Astrocyte (in vitro differentiated cells and primary cell): ENCODE measurements at places on chromosomes 1 and 21.
A peak's percentile ranks its signal among the peaks of the same experiment; 100 is the strongest.

GRCh38 chr1:59688976-59689375 is 125.8 kb upstream of the HOOK1 start:
- DNase-seq = no peak

DNA sequence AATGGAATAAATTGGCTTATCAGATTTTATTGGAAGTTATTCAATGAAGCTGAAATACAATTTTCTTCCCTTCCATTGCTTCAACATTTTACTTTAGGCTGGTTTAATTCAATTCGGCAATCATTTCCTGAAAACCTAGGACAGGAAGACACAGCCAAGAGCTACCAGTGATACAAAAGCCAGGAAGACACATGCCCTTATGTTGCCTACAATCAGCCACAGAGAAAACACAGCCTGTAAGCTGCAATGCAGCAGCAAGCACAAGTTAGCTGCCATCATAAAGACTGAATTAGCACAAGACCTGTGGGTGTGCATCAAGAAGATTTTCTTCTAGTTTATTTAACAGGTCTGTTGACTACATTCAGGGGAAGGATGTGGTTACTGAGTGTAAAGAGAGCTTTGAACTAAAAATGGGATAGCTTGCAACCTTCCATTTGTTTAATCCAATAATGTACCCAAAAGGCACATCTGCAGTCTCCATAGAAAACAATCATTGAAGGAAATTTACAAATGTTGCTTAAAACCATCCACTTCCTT is 193.8 kb downstream of the KCNH1 start:
- DNase-seq = no peak

- peak; percentile 72 for DNase-seq
Observed at GRCh38 chr1:230153641-230154296, 86.7 kb downstream of the GALNT2 start.

- DNase-seq = peak; percentile 21
Observed at GRCh38 chr1:24119859-24120756, 8.2 kb upstream of the MYOM3 start.

- no peak for DNase-seq
Observed at GRCh38 chr1:213457186-213457585, 406.1 kb downstream of the RPS6KC1 start.

DNA sequence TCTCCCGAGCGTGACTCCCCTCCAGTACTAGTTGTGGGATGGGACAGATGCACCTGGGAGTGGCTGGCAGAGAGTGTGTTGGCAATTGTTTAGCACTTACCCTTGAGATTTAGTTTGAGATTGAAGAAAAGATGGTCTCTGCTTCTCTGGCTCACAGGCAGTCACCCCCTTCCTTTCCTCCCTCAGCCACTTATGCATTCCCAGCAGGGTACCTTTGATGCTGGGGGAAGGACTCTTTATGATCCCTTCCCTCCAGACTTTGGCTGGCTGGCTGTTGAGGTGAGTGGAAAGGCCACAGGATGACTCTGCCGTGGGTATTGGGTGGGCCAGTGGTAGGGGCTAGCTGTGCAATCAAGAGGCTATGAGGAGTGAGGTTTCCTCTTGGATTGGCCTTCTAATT is 236.8 kb downstream of the CAMTA1 start:
- DNase-seq = no peak

- DNase-seq = no peak
Observed at GRCh38 chr1:214455479-214455878, 95.9 kb downstream of the PTPN14 start.

DNA sequence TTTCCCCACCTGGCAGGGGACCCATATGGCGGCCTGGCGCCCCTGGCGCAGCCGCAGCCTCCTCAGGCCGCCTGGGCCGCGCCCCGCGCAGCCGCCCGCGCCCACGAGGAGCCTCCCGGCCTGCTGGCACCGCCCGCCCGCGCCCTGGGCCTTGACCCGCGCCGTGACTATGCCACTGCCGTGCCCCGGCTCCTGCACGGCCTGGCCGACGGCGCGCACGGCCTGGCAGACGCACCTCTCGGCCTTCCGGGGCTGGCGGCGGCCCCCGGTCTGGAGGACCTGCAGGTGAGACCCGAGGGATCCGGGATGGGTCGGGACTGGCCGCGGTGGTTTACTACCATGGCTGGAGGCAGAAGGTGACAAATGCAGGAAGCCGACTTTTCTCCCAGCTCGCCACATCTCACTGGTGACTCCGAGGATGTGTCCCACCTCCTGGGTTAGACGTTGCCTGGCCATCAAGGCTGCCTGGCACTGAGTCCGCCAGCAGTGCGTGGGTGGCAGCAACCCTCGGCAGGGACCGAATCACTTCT is 1.1 kb downstream of the TFAP2E start:
- no peak for DNase-seq

- no peak for DNase-seq
Observed at GRCh38 chr1:115242543-115242942, 95.5 kb downstream of the NGF start.

DNA sequence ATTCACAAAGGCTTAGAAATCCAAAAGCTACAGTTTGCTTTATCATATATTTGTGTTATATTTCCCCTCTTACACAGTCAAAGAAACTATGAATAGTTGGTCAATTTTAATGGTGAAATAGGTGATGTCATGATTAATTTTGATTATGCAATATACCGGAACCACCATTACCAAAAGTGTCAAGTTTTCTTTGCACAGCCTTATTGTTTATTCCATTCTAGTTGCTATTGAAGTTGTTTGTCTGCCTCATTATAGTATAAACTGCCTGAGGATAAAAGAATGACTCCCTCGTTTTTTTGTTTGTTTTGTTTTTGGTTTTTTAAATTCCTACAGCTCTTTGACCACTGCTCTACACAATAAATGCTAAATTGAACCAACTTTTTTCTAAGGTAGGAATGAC is 690.6 kb upstream of the ZP4 start:
- no peak for DNase-seq

GRCh38 chr1:104156738-104157137 is 407.0 kb downstream of the AMY1C start:
- DNase-seq = no peak

DNA sequence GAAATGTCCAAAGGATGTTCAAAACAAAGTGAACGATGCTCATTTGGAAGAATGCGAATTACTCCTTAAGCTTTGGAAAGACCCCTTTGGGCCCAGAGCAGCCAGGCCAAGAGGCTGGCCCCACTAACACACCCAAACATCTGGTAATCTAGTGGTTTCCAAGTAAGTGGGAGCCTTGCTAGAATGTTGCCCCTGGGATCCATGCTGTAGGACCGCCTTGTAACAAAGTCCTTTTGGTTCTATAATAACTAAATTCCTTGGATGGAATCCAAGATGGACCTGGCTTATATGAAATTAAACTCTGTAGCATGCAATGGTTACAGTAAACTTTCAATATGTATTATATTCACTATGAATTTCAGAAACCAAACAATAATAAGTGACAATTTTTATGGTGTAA is 25.3 kb downstream of the GPR3 start:
- no peak for DNase-seq

- DNase-seq = no peak
Observed at GRCh38 chr21:25750085-25750484, 15.3 kb downstream of the GABPA start.

- DNase-seq = no peak
Observed at GRCh38 chr1:4662723-4663122, 8.3 kb downstream of the AJAP1 start.

GRCh38 chr21:44932408-44933181 is 7.2 kb upstream of the SLX9 start:
- no peak for DNase-seq

GRCh38 chr1:111253876-111254275 is 26.4 kb downstream of the CHI3L2 start:
- DNase-seq = no peak

DNA sequence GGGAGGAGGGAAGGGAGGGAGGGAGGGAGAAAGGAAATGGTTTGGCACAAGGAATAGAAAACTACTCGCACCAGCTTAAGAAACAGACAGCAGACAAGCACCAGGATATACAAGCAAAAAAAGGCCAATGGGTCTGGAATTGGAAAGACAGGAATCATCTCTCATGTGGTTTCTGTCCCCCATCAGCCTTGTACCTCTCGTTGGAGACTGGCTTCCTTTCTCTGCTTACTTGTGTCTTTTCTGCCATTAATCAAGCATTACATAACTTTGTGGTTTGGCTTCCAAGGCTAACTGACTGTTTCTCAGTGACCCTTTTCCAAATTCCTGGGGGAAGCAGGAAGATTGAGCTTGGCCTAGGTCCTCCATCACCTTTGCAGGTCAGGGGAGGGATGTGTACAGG is 11.8 kb upstream of the RALGPS2 start:
- DNase-seq = peak; percentile 75

GRCh38 chr1:160821627-160822026 is 25.7 kb downstream of the LY9 start:
- no peak for DNase-seq

- no peak for DNase-seq
Observed at GRCh38 chr1:19013826-19014548, 57.5 kb upstream of the IFFO2 start.
